T1000 (cell line): ENCODE measurements at places on chromosomes 1 and 21.

DNA sequence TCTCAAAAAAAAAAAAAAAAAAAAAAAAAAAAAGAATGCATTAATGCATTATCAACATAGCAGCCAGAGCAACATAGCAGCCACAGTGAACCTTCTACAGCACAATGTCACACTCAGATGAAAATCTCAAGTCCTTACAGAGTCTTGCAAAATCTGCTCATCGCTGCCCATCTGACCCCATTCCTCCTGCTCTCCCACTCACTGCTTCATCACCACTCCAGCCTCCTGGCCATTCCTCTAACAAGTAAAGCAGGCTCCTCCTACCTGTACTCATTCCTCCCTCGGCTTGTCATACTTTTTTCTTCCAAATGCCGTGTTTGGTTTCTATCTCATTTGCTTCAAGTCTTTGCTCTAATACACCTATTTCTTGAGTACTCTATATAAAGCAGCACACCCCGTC is 29.5 kb downstream of the BRINP2 start:
- DNase-seq = no peak

DNA sequence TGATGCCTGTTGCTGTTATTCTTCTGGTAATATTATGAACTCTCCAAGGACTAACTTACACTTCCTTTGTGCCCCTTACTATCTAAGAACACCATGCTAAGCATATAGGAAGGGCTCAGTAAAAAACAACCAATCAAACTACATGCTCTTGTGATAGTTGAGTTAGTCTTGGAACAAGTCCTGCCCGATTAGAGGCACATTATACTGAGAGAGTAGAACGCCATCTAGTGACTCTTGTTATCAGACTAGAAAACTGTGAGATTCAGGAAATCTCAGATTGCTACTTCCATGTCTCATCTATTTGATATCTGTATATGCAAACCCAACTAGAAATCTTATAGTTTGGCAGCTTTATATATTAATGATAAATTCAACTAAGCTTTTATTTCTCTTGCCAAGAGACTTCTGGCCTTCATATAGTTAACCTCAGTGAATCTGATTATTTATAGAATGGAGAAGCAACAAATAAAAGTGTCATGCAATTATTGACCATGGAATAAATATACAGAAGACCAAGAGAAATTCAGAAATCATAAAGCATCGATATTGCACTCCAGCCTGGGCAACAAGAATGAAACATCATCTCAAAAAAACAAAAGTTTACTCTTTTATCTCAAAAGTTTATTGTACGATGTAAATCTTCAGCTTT is 7.8 kb upstream of the SRRM1 start:
- DNase-seq = no peak

DNA sequence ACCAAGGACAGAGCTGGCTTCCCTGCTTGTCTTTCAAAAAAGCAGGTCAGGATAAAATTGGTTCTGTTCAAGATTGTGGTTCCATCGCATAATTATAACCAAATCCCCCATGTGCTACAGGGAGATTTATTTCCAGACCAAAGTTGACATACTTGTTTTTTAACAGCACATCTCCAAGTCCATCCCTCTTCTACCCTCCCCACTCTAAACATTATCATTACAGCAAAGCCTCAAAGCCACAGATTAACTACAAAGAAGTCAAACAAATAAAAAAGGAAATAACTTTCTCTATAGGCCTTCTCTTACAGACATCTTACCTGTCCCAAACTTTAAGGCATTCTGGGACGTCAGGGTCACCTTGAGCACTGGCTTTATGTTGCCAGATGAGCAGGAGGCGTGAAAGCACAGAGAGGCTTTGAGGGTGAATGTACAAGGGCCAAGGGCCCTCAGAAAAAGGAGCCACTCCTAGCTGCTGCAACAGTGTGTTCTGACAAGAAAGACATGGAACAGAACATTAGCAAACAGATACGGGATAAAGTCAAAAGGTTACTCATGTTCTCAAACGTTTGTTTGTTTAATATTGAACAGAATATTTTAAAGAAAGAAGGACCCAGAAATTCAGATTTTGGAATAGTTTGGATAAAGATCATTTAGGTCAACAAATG is 31.2 kb downstream of the UBR4 start:
- DNase-seq = no peak

GRCh38 chr1:240413732-240414131 is 198.2 kb downstream of the GREM2 start:
- no peak for DNase-seq

- DNase-seq = no peak
Measured at GRCh38 chr21:40683349-40683748, 163.6 kb downstream of the DSCAM start.
